ENCODE measurements at places on chromosomes 12 and 14.
A peak's percentile ranks its signal among the peaks of the same experiment; 100 is the strongest.

DNA sequence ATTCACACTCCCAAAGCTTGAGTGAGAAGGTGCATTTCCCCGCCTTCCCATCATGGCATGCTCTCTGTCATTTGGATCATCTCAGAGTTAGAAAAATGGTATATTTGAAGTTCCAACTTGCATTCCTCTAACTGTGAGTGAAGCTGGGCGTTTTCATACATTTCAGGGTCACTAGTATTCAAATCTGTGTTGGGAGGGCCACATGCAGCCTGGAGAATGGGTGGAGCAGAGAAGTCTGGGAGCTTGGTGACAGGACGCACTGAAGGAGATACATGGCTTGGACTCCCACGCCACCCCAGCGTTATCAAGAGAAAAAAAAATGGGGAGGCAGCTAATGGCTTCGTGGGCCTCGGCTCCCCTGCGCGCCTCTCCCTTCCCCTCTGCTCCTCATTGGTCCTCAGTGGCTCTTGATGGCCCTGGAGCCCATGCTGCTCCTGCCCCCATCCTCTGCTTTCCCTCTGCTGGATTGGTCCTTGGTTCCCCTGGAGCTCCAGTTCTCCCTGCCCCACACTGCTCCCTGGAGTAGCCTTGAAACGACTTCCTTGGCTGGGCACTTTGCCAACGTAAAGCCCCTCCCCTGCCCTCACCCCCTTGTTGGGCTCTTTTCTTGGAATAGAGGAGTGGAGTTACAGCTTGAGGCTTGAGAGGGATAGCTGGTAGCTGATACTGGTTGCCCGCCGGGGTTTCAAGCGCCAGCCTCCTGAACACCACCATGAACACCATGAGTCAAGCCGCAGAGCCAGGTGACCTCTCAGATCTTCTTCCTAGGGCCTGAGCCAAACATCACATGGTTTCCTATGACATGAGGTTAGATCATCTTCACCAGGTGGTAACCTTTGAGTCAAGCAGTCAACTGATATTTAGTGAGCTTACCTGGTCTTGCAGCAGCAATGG is 139.6 kb downstream of the PRKCH start:
- DNase-seq: no peak

GRCh38 chr12:57236925-57237595 is 7.5 kb downstream of the SHMT2 start:
- DNase-seq: no peak

- DNase-seq: no peak
These were observed 96.6 kb downstream of the SCN8A start for GRCh38 chr12:51687614-51688013.

DNA sequence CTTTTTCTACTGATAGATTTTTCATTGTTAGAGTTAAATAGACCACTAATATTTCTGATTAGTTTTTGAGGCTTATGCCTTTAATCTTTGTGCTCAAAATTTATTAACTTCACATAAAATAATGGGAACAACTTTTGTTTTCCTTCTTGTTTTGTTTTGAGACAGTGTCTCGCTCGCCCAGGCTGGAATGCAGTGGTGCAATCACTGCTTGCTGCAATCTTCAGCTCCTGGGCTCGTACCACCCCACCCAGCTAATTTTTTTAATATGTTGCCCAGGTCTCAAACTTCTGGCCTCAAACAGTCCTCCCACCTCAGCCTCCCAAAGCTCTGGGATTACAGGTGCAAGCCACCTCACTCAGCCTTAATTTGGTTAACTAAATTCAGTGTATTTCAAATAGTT is 16.8 kb downstream of the SCFD1 start:
- DNase-seq: no peak

- no peak for DNase-seq
These were observed 13.5 kb downstream of the AMN1 start for GRCh38 chr12:31715283-31715825.

GRCh38 chr14:59657769-59658168 is 81.2 kb upstream of the CCDC175 start:
- DNase-seq: no peak

DNA sequence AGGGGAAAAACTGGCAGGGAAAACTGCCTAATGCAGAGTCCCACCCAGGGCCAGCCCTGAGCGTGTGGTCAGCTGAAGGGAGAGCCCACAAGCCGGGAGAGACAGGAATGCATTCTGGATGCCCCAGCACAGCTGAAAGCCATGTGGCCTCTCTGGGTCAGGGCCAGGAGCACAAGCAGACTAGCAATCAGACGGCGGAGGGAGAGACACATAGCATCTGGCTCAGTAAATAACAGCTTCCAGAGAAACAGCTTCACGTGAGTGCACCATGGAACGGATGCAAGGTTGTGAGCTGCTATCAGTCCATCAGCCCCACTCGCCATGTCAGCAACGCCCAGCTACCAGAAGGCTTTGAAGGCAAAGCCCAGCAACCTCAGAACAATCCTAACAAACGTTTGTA is 28.2 kb upstream of the TMEM106C start:
- no peak for DNase-seq

DNA sequence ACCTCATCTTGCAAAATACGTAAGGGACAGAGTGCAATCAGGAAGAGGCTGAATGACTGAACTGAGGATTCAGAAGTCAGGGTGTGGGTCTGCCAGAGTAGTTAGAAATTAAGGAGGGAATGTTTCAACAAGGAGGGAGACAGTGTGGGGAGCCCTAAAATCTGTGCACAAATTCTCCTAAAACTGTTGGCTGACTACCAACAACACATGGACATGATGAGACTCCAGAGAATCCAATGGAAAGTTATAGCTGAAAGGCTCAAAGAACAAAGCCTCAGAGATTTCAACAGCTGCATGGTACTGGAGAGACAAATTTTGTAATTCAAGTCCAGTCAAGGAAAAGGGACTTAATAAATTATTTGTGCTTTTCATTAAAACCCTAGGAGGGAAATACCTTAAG is 36.1 kb upstream of the NEDD1 start:
- no peak for DNase-seq

GRCh38 chr14:67815573-67816225 is 691 bp downstream of the ZFYVE26 start:
- DNase-seq: peak; percentile 34

- DNase-seq: no peak
These were observed 17.6 kb downstream of the LACRT start for GRCh38 chr12:54616933-54617680.

DNA sequence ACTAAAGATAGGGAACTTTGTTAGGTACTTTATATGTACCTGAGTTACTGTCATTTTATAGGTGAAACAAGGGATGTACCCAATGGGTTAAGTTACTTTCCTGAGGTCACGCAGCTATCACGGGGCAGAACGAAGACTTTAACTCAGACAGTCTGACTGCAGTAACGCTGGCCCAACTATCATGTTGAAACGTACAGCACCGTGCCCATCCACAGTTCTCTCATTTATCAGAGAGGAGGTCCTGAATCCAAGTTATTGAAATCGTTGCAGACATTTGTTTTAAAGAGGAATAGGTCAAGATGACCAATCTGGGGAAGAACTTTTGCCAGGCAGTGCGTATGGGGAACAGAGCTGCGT is 587 bp upstream of the C12orf75 start:
- no peak for DNase-seq

DNA sequence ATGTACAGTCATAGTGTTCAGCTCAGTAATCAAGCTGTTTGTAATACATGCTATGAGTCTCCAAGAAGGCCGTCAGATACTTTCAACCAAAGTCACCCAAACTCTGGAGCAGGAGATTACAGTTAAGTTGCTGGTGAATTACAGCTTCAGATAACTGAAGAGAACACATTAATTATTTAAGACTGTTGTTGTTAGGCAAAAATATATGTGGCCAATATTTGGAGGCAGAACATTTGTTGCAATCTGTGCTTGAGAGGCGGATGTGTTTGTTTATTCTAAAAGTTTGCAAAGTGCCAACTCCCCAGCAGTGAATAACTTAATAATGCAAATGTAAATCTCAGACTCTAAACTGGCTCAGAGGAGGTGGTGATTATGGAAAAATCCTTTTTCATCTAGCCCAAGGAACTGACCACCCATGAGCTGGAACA is 300.7 kb upstream of the TBX3 start:
- no peak for DNase-seq

DNA sequence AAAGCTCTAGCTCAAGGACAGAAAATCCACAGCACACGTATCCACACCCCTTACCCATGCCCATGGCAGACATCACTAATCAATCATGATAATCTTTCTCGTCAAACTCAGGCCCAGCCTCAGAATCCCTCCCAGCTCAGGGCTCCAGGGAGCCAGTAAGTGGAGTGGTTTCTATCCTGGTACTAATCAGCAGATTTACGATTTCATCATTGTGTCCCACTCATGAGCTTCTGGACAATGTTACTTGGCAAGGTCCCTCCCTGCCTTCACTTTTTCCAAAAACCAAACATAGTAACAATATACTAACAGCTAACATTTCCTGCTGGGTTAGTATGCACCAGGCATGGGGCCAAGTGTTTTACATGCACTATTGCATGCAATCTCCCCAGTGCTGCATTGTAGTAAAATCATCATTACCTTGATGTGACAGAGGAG is 45.8 kb upstream of the NCOR2 start:
- DNase-seq: no peak

DNA sequence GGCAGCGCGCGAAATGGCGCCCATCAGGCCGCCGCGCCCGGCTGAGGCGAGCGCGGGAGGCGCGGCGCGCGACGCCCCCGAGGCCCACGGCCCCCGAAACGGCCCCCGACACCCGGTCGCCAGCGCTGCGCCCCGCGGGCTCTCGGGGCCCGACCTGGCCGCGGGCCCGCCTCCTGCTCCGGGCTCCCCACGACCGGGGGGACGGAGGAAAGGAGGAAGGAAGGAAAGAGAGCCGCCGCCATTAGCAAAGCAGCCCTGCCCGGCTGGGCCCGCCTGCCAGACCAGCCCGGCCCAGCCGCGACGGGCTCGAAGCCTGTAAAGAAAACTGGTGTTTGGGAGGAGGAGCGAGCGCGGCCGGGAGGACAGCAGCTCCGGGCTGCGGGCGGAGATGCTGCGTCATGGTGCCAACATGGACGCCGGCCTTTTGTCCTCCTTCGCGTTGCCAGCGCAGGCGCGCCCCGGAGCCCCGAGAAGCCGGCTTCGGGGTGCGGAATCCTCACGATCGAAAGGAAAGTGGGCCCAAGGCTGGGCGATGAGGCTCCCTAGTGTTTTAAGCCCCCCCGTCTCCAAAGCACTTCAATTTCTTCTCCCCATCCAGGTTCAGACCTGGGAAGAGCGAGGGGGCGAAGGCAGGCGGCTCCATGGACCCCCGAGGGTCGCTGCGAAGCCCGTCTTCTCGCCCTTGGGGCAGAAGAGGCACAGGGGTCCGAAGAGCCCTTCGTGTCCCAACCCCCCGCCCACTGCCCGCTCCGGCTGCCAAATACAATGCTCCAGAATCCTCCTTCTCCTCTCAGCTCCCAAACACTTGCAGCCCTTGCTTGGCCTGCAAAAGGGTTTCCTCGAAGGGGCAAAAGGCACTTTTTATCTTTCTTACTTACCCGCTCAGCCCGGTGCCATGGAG is 2.9 kb upstream of the SETD1B start:
- no peak for DNase-seq

GRCh38 chr12:15854916-15855315 is 27.3 kb upstream of the STRAP start:
- no peak for DNase-seq

- no peak for DNase-seq
These were observed 75.7 kb downstream of the BCL11B start for GRCh38 chr14:99196310-99196650.

GRCh38 chr14:67987606-67988005 is 168.0 kb downstream of the RAD51B start:
- peak; percentile 91 for DNase-seq

- DNase-seq: no peak
These were observed 33.0 kb upstream of the ULK1 start for GRCh38 chr12:131861261-131862083.

- no peak for DNase-seq
These were observed 26.4 kb upstream of the FKBP4 start for GRCh38 chr12:2768224-2768961.

DNA sequence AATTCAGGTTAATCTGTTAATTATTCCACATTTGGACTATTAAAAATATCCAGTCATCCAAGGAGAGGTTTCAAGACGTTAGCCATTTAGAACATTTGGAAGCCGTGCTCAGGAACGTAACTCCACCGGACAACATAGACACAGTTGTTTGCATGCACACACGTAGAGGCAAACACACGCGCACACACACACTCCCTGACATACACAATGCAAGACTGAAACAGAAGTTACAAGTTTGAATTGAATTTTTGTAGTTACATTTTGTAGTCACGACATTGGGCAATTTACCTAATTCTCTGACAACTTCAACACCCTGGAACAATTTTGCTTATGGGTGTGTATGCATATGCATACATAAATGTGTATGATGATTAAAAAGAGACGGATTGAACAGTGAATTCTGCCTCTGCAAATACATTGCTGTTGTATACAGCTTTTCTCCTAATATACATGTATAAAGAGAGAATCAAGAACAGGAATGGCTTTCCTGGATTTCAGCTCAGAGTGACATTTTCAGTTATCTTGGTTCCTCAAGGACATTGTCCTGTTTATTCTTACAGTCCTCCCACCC is 298.8 kb downstream of the LRFN5 start:
- DNase-seq: no peak

DNA sequence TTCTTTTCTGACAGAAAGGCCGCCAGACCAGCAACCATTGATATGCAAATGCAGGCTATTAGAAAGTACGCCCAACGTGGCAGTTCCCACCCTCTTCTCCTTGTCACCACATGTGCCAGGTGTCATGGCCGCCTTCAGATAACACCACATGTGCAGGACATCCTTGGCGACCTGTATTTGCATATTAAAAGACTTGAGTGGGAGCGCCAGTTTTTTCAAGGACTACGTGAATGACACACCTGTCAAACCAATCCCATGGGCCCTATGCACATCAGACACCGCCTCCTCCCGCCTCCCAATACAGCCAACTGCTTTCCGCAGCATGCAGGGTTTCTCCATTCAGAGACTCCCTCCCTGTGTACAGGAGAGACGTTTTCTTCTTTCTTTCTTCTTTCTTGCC is 318.6 kb upstream of the FAR2 start:
- no peak for DNase-seq

- DNase-seq: peak; percentile 61
These were observed 14.2 kb upstream of the CDKL1 start for GRCh38 chr14:50410921-50411320.

GRCh38 chr14:33674927-33675326 is 275.9 kb downstream of the EGLN3 start:
- DNase-seq: no peak

DNA sequence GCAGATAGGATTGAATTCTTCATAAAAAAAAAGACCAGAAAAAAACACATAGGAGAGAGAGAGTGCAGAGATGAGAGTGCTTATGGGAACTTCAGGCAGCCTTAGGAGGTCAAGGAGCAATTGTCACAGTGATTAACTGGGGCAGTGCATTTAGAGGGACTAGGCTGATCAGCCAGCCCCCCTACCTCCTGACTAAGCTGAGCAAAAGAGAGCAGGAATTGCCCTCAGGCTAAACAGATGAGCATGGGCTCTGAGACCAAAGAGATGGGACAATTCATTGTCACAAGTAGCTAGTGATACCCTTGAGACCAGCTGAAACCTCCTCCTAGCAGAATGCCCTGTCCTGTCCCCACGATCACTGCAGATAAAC is 124.0 kb downstream of the BTG1 start:
- no peak for DNase-seq

GRCh38 chr12:48615681-48616080 is 45.8 kb upstream of the LALBA start:
- no peak for DNase-seq

- DNase-seq: no peak
These were observed 56.1 kb downstream of the DGLUCY start for GRCh38 chr14:91169951-91170350.

All from non-pigmented ciliary epithelial cell (primary cell).